NCI-H1417 treated with DMSO at 0.1 percent for 48 hours (cell line): ENCODE measurements at places on chromosomes 5 and 9.

GRCh38 chr5:95272316-95272929, 12.5 kb downstream of the MCTP1 start:
- DNase-seq, result no peak

- no peak for DNase-seq
Measured at GRCh38 chr9:626596-626995, 214.9 kb upstream of the DMRT1 start.

- DNase-seq, result no peak
Measured at GRCh38 chr9:92965061-92965758, 17.9 kb downstream of the FGD3 start.

GRCh38 chr9:38393128-38393796, 760 bp downstream of the ALDH1B1 start:
- no peak for DNase-seq

- DNase-seq, result no peak
Measured at GRCh38 chr5:68112658-68113057, 102.9 kb upstream of the PIK3R1 start.

DNA sequence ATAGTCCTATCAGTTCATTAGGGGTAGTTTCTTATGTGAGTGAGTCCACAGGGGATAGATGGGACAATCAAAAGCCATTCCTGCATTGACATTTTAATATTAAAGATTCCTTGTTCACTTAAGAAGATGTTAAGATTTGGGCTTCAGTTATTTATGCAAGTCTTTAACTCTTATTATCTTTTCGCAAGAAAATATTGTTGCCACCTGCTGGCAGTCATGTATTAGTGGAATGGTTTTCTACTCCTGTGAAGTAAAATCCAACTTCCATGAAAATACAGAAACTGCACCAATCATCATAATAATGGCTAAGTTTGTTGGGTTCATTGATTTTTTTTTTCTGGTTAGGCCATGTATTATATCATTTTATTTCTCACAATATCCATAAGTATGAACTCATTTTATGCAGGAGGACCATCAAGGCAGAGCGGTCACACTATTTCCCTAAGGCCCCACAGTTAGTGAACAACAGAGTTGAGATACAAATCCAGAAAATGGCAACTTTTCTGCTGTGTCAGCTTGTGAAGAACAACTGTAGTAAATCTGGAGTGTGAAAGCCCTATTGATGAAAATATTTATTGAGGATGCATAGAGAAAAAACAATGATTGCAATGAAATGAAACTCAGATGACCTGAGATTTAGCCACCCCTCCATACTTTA, 88.5 kb upstream of the TXNDC8 start:
- no peak for DNase-seq

GRCh38 chr9:113421726-113422125, 11.2 kb downstream of the C9orf43 start:
- no peak for DNase-seq

GRCh38 chr5:11524188-11524587, 380.1 kb downstream of the CTNND2 start:
- no peak for DNase-seq

DNA sequence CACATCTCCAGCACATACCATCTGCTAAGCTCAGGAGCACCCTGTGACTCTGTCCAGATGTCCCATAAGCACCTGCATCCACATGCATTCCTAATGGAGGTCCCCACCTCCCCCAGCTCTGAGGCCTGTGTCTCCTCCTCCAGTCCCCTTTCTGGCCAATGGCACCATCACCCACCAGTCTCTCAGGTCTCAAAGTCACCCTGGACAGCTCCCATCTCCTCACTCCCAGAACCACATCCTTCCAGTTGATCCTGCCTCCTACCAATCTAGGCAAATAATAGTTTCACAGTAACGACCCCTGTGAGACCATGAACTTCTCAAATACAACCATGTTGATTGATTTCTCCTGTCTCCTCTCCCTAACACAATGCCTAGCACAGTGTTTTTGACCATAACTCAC, 40.1 kb downstream of the GGTA1 start:
- no peak for DNase-seq

- no peak for DNase-seq
Measured at GRCh38 chr5:117235786-117236185, 661.2 kb upstream of the SEMA6A start.
